ENCODE measurements at places on chromosomes 1 and 21. TPM values are rescaled to one million over a fixed set of nuclear protein-coding genes. Genes with fewer than 3 reads are reported as not detected.
A peak's percentile ranks its signal among the peaks of the same experiment; 100 is the strongest.

DNA sequence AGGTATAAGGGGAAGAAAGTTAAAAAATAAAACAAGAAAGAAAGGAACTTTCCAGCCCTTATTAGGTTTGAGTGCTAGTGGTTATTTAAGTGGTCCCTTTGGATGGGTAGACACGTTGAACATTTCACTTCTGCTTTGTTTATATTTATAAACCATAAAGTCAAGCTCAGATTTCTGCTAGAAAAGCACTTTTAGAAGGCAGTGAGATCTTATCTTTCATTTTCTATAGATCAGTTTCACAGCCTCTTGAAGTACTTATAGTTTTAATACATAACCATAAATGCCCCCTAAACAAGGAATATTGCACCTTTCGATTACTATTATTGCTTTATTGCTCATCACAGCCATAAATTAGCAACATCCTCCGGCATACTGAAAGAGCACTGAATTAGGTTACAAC lies 446.8 kb upstream of the PLXNA2 start:
- no peaks in the 10 kb centered on the region for H3K4me1 ChIP-seq
- DNase-seq = no peak
- H3K4me3 ChIP-seq = no peak overlapping the region

DNA sequence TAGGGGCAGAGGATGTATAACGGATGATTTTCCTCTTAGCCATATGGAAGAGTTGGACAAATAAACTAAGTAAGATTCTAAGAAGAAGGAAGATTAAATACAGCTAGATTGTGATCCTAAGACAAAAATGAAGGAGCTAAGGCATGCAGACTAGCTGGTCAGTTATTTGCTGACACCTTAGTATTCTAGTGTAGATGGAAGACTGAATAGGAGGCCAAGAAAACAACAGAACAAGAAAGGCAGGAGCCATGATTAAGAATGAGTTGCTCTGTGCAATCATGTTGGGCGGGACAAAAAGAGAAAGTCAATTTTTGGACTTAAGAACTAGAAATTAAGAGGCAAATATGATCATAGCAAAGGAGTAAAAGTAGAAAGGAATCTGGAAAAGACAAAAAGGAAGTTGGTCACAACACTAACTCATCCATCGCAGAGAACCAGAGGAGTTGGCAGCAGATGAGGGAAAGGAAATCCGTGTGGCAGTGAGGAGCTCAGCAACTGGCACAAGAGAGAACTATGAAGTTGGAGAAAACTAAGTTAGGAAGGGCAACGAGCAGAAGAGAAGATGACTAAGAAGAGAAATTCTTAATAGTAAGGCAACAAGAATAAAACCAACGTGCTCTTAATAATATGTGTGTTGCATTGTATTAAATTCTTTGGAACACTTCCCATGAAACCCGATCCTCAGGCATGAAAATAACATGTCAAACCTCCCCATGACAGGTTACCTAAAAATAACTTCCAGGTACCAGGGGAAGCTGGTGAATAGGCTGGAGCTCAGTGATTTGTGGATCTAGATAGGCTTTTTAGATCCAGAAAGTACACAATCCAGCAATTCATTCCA lies 234.4 kb downstream of the LTN1 start:
- peaks cover 21% of the 10 kb centered on the region for H3K4me1 ChIP-seq
- H3K27me3 ChIP-seq = no peaks in the 10 kb centered on the region

DNA sequence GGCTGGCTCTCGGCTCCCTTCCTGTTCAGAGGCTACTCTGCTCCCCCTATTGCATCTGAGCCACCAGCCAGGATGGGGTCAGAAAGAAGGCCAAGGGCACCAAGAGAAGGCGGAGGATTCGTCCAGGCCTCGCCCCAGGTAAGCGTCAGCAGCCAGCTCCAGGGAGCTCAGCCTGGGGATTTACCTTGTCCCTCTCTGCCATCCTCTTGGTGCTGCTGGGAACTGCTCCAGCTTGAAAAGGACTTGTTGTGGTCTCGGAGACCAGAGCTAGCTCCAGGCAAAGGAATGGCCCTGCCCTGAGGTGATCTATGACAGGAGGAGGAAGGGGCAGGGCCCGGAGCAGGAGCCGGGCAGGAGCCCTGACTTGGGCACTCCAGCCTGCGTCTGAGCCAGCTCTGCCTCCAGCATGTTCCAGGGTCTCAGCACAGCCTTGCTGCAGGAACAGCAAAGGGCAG lies 113.7 kb upstream of the IFFO2 start:
- no peak overlapping the region for H3K27ac ChIP-seq
- H3K4me3 ChIP-seq = no peak overlapping the region
- no peaks in the 10 kb centered on the region for H3K27me3 ChIP-seq
- H3K4me1 ChIP-seq = peaks cover 2% of the 10 kb centered on the region
- DNase-seq = no peak
- H3K36me3 ChIP-seq = peaks cover 28% of the 10 kb centered on the region

AK5 gene
- 54.7 TPM for total RNA-seq

DNA sequence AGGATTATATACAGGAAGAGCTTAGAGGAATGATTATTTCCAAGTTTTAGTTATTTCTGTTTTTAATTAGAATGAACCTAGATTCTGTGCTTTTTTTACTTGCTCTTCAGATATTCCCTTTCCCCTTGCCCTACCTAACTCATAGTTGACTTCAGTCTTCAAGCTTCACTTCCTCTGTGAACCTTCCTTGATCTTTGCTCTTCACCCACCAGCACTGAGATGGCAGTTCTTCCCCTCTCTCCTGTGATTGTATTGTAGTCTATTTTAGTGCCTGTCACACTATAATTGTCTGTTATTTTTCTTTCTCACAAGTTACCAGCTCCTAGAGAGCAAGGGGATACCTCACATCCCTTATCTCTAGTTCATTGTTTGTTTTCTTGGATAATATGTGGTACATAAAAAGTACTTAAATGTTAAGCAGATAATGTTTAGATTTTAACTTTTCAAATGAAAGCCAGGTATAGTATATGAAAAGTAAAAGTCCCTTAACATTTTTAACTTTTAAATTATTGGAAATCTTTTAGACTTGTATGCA lies 33.2 kb downstream of the KCTD3 start:
- H3K36me3 ChIP-seq = peaks cover 6% of the 10 kb centered on the region
- no peaks in the 10 kb centered on the region for H3K27me3 ChIP-seq
- H3K27ac ChIP-seq = peak overlapping the region; percentile 51
- peaks cover 19% of the 10 kb centered on the region for H3K4me1 ChIP-seq

CD1D gene
- total RNA-seq = not detected

- DNase-seq = peak; percentile 44
- H3K27ac ChIP-seq = no peak overlapping the region
- no peaks in the 10 kb centered on the region for H3K4me1 ChIP-seq
- no peak overlapping the region for H3K4me3 ChIP-seq
These were observed 796.2 kb downstream of the PLA2G4A start for GRCh38 chr1:187624812-187625545.

GRCh38 chr1:23673086-23673813 lies 18.4 kb upstream of the RPL11 start:
- peak; percentile 69 for DNase-seq
- peaks cover 26% of the 10 kb centered on the region for H3K27me3 ChIP-seq
- H3K4me1 ChIP-seq = no peaks in the 10 kb centered on the region
- H3K4me3 ChIP-seq = no peak overlapping the region
- H3K36me3 ChIP-seq = no peaks in the 10 kb centered on the region

- H3K4me3 ChIP-seq = no peak overlapping the region
- no peaks in the 10 kb centered on the region for H3K27me3 ChIP-seq
- no peak overlapping the region for H3K27ac ChIP-seq
- DNase-seq = no peak
These were observed 32.4 kb downstream of the GREM2 start for GRCh38 chr1:240579511-240579910.

GUCA2A gene
- total RNA-seq = not detected

DNA sequence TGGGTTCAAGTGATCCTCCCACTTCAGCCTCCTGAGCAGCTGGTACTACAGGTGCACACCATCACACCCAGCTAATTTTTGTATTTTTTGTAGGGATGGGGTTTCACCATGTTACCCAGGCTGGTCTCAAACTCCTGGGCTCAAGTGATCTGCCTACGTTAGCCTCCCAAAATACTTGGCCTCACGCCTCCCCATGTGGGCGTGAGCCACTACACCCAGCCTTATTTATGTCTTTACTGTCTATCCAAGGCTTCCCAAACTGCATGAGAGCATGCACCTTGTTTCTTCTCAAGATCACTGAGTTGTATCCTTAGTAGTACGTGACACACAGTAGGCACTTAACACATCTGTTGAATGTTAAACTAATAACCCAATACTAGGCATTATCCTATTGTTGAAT lies 14.2 kb downstream of the WASF2 start:
- peaks cover 4% of the 10 kb centered on the region for H3K4me1 ChIP-seq
- no peak overlapping the region for H3K27ac ChIP-seq
- H3K36me3 ChIP-seq = no peaks in the 10 kb centered on the region
- no peak for DNase-seq
- no peaks in the 10 kb centered on the region for H3K27me3 ChIP-seq
- H3K4me3 ChIP-seq = no peak overlapping the region

DNA sequence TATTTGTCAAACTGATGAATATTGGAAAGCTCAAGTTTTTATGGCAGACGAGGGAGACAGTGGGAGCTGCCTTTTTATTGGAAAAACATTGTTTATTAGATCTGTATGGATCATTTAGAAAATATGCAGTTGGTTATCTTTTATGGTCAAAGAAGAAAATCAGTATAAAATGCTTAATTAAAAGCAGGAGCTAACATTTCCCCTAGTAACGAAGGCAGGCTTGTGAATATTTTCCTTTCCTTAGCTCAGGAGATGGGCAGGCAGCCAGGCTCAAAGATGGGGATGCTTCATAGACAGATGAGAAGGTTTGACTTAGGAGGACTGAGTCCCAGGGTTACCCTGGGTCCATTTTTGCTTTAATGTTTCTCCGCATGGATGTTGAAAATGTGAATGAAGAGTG lies 26.0 kb downstream of the ROR1 start:
- no peaks in the 10 kb centered on the region for H3K36me3 ChIP-seq
- peaks cover 10% of the 10 kb centered on the region for H3K4me1 ChIP-seq
- H3K27me3 ChIP-seq = no peaks in the 10 kb centered on the region
- H3K4me3 ChIP-seq = no peak overlapping the region
- peak; percentile 77 for DNase-seq

- no peaks in the 10 kb centered on the region for H3K27me3 ChIP-seq
- peak overlapping the region; percentile 48 for H3K27ac ChIP-seq
- H3K4me1 ChIP-seq = peaks cover 14% of the 10 kb centered on the region
- no peak overlapping the region for H3K4me3 ChIP-seq
- H3K36me3 ChIP-seq = no peaks in the 10 kb centered on the region
- peak; percentile 71 for DNase-seq
These were observed 134.8 kb downstream of the BACH1 start for GRCh38 chr21:29433366-29434059.

RCOR3 gene
- total RNA-seq = 8.1 TPM

DNA sequence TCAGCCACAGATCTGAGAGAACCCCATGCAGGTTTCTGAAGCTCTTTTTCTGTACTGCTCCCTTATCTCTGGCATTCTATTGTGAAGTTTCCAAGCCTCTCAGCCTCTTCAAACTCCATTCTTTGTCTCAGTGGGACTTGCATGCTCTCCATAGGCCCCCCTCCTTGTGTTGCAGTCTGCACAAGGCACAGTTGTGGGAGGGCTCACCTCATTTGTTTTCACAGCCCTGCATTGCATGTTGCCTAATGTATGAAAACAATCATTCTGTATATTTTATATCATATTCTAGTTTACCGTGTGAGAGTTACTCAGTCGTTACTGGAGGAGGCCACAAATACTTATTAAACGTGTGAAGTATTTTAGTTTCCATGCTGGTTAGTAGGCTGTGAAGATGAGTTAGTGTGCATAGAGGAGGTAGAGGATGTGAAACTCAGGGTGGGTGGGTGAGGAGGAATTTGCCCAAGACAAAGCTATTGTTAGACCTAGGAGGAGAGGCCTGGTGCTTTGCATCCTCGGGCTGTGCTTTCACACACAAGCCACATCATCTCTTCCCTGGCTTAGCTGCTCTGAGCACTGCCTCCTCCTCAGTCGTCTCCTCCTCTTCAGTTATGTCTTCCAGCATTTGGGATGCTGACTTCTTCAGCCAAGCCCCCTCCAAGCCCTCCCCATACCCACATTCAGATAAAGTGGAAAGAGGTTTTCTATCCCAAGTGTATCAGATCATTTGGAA lies 7.8 kb upstream of the CHI3L2 start:
- H3K4me3 ChIP-seq = no peak overlapping the region
- no peaks in the 10 kb centered on the region for H3K36me3 ChIP-seq
- H3K27me3 ChIP-seq = no peaks in the 10 kb centered on the region

- no peaks in the 10 kb centered on the region for H3K4me1 ChIP-seq
- H3K27me3 ChIP-seq = no peaks in the 10 kb centered on the region
- no peak for DNase-seq
- no peak overlapping the region for H3K27ac ChIP-seq
- H3K36me3 ChIP-seq = no peaks in the 10 kb centered on the region
These were observed 498.3 kb upstream of the DAB1 start for GRCh38 chr1:57922130-57922529.

DNA sequence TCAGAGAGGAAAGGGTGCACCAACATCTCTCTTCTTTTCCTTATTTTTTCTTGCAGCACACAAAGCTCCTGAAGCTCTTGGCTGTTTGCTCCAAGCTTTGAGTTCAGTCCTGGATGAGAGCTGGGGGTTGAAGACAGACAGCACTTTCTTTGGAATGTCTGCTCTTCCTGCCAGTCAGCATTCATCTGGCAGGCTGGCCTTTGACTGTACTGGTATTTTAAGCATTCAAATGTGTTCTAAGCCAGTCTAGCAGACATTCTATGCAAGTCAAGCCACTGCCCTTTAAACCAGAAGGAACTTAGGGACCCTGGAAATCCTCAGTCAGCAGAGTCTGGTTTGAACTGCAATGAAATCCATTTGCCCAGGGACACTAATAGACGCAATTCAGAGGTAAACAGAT lies 45.0 kb downstream of the XCL1 start:
- H3K27ac ChIP-seq = no peak overlapping the region
- H3K4me3 ChIP-seq = no peak overlapping the region
- no peak for DNase-seq

DNA sequence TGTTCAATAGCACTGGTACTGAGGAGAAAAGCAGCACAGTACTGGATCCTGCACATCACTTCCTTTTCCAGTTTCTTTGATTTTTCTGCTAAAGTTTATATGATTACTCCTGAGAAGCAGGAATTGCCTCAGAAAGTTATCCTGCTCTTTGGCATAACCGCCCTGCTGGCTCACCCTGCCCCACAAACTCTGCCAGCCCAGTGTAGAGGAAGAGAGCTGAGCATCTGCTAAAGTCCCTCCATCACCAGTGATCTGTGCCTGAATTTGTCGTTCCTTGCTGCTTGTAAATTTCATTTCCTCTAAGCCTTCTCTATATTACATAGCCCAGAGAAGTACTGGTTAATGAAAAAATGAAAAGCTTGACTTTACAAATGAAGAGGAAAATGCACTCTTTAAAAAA lies 87.0 kb upstream of the C1orf21 start:
- DNase-seq = no peak
- H3K27me3 ChIP-seq = no peaks in the 10 kb centered on the region
- H3K4me3 ChIP-seq = no peak overlapping the region

CDC20 gene
- 78.0 TPM for total RNA-seq

LY9 gene
- not detected for total RNA-seq

DNA sequence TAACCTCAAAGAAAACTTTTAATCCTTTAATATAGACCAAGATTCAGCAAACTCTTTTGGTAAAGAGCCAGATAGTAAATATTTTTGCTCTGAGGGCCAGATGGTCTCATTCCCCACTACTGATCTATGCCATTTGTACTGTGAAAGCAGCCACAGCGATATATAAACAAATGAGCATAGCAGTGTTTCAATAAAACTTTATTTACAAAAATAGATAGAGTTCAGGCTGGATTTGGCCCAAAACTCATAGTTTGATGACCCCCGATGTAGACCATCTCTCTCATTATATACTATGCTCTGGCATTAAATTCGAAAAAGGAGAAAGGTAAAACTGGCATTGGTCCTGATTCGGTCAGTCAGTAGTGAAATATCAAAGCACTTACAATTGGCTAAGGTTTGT lies 195.8 kb upstream of the NRIP1 start:
- H3K4me3 ChIP-seq = no peak overlapping the region
- H3K4me1 ChIP-seq = no peaks in the 10 kb centered on the region
- no peak for DNase-seq
